ENCODE measurements at places on chromosomes 7 and 10. TPM values are rescaled to one million over a fixed set of nuclear protein-coding genes. Genes with fewer than 3 reads are reported as not detected.

RPEL1 gene
- not detected for total RNA-seq

TEX47 gene
- not detected for total RNA-seq

GRCh38 chr7:50664461-50664922 lies 99.3 kb upstream of the DDC start:
- no peak for DNase-seq

HOXA6 gene
- total RNA-seq: 3.3 TPM

NPVF gene
- not detected for total RNA-seq

GRCh38 chr10:43124094-43124521 lies 14.1 kb upstream of the CSGALNACT2 start:
- DNase-seq: no peak

GPR15LG gene
- total RNA-seq: 2.1 TPM

DNA sequence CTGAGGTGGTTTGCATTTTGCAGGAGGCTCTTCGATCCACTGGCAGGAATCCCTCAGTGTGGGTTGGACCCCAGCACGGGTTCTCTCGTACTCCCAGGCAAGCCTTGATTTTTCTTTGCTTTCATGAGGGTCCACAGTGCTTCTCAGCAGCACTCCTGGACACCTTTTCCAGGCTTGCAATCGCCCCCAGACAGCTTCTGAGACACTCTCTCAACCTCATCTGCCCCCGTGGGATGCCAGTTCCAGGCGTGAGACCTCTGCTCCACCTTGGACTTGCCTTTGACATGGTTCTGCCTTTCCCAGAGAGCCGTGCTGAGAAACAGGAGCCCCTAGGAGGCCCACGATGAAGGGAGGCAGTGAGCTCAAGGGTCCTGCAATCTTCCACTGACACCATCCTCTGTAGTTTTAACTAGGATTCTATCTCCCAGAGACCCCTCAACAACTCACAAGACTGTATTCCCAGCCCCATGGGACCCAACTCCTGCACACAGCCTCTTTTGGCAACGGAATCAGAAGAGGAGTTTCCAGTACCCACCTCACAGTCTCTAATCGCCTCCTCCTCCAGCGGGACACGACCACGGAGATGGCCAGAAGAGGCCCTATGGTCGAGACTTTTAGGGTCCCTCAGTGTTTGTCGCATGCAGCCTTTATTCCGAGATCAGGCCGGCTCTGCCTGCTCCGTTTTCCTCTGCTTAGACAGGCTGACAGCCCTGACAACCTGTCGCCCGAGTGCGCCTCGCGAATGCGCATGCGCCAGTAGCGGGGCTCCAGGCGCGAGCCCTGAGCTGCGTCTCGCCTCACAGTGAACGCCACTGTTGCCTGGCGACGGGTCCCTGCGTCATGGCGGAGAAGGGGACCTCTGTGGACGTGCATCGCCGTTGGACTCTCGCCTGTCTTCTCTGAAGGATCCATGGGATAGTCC lies 26.0 kb upstream of the ZNF273 start:
- no peak for DNase-seq

GRCh38 chr7:7201578-7202374 lies 19.4 kb downstream of the C1GALT1 start:
- no peak for DNase-seq

DNA sequence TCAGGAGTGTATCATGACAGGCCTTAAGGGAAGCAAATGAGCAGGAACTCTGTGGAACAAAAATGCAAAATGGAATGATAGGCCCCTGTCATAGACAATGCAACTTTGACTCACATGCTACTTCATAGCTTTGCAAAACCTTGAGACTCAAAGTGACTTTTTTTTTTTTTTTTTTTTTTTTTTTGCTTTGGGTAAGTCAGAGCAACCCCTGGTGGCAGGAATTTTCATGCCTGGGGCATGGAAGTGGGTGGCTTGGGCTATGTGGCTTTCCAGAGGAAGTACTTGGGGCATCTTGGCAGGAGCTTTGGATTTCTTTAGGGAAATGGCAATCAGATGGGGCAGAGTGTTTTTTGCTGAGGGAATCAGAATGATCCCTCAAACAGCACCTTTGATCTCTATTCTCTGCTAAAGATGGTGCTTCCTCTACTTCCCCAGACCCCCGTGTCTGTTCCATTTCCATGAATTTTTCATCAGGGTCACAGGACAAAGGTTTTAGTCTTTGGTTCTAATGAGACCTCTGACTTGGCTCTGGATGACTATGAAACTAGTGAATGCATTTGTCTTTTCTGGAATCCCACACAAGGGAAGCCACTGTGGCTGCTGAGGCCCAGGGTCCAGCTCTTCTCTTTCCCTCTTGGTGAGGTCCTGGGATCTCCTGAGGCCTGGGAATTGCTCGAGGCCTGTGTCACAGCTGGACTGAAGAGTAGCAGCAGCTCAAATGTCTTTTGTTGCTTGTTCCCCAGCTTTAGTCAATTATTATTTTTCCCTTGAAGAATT lies 62.8 kb downstream of the TACC2 start:
- DNase-seq: peak; percentile 45

PRF1 gene
- 0.79 TPM for total RNA-seq

GRCh38 chr7:37039131-37039749 lies 314.9 kb upstream of the AOAH start:
- DNase-seq: no peak

SLC35G1 gene
- total RNA-seq: 3.2 TPM

DNA sequence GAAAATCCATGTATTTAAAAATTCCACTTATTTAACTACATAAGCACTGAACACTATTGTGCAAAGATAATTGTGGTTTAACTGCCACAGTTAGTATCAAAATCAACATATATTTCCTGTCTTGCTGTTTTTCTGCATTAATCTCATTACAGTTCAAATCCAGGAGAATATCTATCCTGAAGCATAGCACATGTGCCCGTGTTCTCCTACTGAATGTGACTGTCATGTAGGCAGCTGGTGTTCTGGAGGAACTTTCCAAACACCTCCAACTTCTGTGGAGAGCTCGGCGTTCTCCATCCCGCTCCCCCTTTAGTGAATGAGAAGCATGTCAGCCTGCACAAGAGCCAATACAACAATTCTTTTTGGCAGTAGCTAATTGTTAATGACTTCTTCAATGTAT lies 76.4 kb upstream of the IKZF1 start:
- no peak for DNase-seq

- no peak for DNase-seq
These were observed 7.1 kb downstream of the ERV3-1 start for GRCh38 chr7:64999165-65000004.

TRIL gene
- total RNA-seq: 21.8 TPM

KLF14 gene
- 0.89 TPM for total RNA-seq

CNNM1 gene
- total RNA-seq: 0.20 TPM

- DNase-seq: no peak
These were observed 30.3 kb downstream of the TRDMT1 start for GRCh38 chr10:17171141-17171641.

- no peak for DNase-seq
These were observed 102.6 kb upstream of the GPR26 start for GRCh38 chr10:123563581-123563855.

- DNase-seq: no peak
These were observed 89.2 kb downstream of the SAMD9 start for GRCh38 chr7:93028610-93029009.

FBXO24 gene
- total RNA-seq: 0.20 TPM

DNA sequence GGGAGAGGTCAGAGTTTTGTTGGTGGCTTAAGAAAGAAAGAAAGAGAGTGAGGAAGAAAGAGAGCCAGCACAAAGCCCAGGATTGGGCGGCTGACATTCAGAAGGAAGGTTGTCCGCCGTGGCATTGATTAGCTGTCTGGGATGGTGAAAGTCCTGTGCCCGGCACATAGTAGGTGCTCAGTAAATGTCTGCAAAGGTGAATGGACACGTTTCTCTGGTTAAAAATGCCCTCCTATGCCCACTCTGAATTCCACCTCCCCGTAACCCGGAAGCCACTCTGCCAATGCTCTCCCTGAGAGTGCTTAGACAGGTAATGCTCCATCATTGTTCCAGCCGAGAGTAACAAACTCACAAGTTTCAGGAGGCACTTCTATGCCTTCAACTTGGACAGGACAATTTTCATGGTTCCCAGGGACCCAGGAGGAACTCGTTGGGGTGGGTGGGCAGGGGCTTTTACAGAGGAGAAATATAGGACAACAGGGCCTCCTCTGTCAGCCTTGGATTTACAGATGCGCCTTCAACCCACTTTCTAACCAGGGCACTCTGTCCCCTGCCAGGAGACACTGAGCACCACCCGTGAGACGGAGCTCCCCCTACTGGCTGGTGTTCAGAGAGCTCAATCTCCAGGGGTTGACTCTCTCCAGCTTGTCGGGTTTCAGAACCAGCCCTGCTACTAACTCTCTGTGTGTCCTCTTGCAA lies 411.5 kb upstream of the ZMIZ1 start:
- DNase-seq: no peak

MSMB gene
- 4.8 TPM for total RNA-seq

GRCh38 chr7:103541026-103541425 lies 95.0 kb upstream of the SLC26A5 start:
- DNase-seq: no peak

- no peak for DNase-seq
These were observed 567.5 kb downstream of the POM121L12 start for GRCh38 chr7:53602817-53603418.

DNA sequence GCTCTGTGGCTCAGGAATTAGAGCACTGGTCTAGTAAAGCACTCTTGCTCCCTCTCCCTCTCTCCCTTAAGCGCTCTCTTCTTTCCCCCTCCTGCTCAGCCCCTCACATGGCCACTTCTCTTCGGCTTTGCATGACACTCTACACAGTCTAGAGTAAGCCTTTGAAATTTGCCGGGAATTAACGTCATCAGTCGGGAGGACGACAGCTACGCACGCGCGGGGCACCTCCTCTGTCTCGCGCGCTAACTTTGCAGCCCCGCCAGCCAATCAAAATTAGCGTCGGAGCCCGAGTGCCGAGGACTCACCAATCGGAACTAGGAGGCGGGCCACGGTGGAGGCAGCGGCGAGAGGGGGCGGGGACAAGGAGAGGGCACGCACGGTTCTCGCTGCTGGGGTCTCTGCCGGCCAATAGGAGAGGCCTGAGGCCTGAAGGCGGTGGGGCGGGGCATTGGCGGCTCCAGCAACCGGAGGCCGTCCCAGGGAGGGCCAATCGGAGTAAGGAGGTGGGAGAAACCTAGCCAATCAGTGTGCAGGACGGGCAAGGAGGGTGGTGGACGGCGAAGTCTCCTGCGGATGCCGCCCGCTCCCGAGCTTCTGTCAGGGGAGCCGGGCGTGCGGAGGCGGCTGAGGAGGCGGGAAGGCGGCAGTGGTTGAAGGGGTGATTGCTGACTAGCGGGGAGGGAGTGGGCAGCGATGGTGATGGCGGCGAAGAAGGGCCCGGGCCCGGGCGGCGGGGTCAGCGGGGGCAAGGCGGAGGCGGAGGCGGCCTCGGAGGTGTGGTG lies at the start of gene AGFG2:
Gene AGFG2, plus strand, starts transcription at position 550 of the 782 bp plus-strand sequence. Its CDS starts 144 bp downstream, at position 694.
- DNase-seq: peak; percentile 100

DEPP1 gene
- 29.6 TPM for total RNA-seq

RBM20 gene
- 2.4 TPM for total RNA-seq

SCART1 gene
- total RNA-seq: 2.5 TPM

GRCh38 chr10:77959384-77959783 lies 32.8 kb upstream of the DLG5 start:
- DNase-seq: no peak

DNA sequence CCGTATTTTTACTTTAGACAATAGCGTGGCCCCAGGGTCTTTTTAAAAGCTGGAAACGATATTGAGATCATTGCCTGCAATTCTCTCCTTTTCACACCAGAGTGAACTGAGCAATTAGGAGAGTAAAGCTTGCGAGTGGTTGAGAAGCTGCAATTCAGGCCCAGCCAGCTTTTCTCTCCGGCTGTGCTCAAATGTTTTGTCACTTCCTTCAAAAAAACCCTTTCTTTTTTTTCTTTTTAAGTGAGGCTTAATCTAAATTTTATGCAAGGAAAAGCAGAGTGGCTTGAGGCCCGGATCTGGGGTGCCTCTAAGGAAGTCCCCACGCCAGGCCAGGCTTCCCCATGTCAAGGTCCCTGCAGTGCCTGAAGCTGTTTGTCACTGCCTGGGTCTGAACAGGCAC lies 433.9 kb downstream of the GLRX3 start:
- DNase-seq: no peak

- DNase-seq: no peak
These were observed 14.1 kb upstream of the MYPN start for GRCh38 chr10:68095153-68095552.
